GM12878 (cell line): ENCODE measurements at places on chromosomes 2 and 18. TPM values are rescaled to one million over a fixed set of nuclear protein-coding genes. Genes with fewer than 3 reads are reported as not detected.
A peak's percentile ranks its signal among the peaks of the same experiment; 100 is the strongest.

GRCh38 chr18:34834897-34835296 lies 124.8 kb downstream of the DTNA start:
- DNase-seq = no peak

GRCh38 chr2:74008761-74009395 lies 24.2 kb downstream of the TET3 start:
- DNase-seq = no peak

DNA sequence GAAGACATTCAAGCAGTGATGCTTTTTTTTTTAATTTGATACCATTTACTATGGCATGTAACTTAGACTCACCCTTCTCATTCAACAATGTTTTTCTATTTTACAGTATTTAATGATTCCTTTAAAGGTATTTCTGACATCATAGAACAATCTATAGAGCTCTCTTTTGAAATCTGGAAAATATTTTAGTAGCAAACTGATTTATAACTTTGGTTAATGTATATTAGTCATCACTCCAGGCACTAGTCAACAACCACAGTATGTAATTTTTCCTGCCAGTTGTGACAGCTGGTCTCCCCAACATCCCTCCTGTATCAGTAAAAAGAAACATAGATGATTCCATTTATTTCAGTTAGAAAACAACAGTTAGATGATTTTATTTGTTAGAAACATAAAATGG lies 122.9 kb downstream of the LCLAT1 start:
- no peak for DNase-seq

- no peak for DNase-seq
These were observed 20.4 kb upstream of the FSHR start for GRCh38 chr2:49174750-49175149.

- no peak for DNase-seq
These were observed 221.0 kb upstream of the EPAS1 start for GRCh38 chr2:46076251-46076650.

DNA sequence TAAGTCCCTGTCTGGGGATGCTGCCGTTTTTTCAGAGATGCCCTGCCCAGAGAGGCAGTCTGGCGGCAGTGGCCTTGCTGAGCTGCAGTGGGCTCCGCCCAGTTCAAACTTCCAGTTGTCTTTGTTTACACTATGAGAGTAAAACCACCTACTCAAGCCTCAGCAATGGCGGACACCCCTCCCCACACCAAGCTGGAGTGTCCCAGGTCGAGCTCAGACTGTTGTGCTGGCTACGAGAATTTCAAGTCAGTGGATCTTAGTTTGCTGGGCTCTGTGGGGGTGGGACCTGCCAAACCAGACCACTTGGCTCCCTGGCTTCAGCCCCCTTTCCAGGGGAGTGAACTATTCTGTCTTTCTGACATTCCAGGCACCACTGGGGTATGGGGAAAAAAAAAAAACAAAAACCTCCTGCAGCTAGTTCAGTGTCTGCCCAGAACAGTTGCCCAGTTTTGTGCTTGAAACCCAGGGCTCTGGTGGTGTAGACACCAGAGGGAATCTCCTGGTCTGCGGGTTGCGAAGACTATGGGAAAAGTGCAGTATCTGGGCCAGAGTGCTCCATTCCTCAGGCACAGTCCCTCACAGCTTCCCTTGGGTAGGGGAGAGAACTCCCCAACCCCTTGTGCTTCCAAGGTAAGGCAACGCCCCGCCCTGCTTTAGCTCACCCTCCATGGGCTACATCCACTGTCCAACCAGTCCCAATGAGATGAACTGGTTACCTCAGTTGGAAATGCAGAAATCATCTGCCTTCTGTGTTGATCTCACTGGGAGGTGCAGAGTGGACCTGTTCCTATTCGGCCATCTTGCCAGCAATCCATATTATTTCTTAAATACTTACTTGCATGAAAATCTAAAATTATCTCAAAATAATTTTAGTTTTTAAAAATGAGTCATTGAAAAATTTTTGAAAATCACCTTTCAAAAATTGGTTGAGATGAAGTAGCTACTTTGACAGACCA lies 338.0 kb downstream of the OSR1 start:
- no peak for DNase-seq

DNA sequence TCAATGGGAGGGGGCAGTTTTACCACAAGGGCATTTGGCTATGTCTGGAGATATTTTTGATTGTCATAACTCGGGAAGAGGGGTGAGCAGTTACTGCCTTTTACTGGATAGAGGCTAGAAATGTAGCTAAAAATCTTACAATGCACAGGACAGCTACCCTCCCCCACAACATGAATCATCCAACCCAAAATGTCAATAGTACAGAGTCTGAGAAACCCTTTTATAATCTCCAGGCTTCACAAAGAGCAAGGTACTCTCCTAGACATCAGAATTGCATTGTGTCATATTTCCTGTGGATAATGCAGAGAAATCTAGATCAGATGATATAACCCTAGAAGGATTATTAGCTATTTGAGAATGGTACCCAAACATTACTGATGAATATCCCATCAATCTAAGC lies 277.1 kb upstream of the NRP2 start:
- no peak for DNase-seq

- DNase-seq = no peak
These were observed 1273.6 kb upstream of the SLC39A10 start for GRCh38 chr2:194383401-194383800.

DNA sequence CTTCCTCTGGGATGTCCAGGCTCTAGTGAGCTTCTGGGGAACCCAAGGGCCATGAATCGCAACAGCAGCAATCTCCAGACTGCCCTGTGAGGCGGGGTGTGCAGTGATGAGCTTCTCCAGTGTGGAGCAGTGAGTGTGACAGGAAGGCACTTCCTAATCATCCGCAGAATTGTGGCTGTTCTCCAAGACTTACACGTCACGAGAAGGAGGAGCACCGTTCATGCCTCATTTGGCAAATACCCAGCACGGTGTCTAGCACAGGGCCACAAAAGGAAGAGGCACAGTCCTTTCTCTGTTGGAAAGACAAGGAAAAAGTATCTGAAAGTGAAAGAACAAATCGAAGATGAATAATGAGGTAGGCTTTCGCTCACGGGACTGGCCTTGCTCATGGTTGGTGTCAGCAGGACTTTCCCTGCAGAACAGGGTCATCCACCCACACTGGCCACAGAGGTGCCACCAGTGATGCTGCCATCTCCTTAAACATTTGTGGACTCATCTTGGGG lies 125.1 kb upstream of the HAAO start:
- DNase-seq = no peak

- DNase-seq = no peak
These were observed 95.8 kb upstream of the SMAD2 start for GRCh38 chr18:48026216-48026615.

DNA sequence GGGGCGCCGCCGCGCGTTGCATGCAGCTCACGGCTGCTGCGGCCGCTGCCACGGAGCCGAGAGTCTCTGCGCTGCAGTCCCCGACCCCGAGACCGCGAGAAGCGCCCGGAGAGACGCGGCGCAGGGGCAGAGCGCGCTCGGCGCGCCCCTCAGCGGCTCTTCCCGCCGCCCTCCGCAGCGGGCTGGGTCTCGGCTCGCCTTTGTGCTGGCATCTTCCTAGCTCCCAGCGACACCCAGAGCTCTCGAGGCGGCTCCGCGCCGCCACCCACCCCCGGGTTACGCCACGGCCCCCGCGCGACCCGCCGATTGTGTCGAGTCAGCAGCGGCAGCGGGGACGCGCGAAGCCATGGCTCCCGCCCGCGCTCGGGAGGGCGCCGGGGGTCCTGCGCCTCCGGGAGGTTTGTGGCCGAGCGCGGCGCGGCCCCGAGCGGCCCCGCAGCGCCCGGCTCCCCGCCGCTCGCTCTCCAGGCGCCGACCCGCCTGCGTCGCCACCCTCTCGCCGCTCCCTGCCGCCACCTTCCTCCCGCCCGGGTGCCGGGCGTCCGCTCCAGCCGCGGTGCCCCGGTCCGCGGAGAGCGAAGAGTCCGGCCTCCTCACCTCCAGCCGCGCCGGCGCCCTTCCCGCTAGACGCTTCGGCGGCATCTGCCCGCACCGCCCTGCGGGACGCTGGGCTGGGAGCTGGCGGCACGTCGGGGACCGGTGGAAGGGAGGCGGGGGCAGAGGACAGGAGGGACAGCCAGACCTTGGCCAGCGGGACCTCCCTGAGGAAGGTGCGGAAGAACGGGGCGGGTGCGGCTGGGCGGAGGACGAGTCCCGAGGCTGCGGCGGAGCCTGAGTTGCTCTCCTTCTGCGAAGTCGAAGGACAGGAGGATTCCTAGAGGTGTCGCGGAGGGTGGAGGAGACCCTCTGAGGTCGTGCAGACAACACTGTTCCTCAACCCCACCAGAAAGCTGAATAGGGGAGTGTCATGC lies 46.3 kb upstream of the CCDC150 start:
- no peak for DNase-seq

GRCh38 chr2:122105877-122106206 lies 350.4 kb downstream of the TSN start:
- no peak for DNase-seq

DNA sequence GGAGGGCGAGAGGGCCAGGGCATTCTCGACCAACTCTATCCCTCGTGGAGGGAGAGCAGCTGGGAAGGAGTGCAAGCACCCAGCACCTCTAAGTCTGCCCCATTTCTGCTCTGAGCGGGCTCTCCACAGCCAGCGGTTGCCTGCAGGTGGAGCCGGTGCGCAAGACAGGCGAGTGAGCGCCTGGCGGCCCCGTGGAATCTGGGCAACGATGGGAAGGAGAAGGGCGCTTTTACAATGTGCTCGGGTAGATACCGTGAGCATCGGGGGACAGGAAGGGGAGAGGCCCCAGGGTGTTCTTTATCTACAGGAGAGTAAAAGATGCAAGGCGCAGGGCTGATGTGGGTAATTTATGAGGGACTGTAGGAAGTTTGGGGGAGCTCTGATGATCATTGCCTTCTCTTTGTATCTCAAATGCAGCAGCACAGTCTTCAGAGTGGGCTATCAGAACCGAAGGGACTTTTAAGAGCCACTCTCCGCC lies 867 bp upstream of the TTL start:
- peak; percentile 26 for DNase-seq

GRCh38 chr2:213317929-213318328 lies 33.7 kb downstream of the SPAG16 start:
- DNase-seq = no peak

DNA sequence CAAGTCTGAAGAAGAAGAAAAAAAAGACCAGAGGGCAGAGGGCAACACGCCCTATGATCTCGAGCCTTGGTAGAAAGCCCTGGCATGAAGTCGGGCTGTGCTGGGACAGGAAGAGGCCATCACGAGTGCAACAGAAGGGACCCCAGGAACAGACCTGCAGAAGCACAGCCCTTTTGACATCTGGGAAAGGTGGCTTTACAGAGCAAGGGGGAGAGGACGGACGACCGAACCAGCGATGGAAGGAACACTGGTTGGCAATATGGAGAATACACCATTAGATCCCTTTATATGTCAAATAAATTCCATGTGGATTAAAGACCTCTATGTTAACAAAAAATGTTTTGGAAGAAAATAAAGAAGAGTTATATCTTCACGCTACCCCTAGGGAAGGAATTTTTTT lies 10.7 kb downstream of the KIF1A start:
- no peak for DNase-seq

DNA sequence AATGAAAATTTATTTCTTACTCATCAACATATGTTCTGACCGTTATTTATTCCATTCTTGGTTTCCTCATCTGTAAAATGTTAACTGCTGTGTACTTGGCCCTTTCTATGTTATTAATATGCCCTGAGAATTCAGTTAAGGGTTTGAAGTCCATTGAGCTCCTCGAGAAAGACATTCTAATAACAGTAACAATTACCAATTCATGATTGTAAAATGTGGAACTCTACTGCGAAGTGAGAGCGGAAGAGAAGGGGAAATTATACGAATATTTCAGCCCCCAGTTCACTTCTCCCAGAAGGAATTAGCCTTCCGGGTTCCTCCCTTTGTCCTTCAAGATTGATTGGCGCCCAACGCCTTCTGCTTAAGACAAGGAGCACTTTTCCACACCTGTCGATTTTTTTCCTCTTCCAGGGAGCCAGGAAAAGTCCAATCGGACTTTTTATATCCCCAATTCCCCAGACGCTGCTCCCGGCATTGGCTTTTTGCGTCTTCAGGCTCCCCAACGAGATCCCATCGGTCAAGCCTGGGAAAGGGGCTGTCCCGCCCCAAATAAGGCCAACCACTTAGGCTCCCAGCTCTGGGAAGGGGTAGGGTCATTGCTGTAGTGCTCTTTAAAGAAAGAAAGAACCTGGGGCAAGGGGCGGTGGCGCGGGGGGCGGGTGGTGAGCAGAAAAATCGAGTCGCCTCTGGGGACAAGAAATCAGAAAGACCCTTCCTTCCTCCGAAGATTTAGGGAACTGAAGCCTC lies 1.6 kb downstream of the DSC2 start:
- no peak for DNase-seq

- no peak for DNase-seq
These were observed 65.9 kb upstream of the AFF3 start for GRCh38 chr2:100208141-100208770.

DNA sequence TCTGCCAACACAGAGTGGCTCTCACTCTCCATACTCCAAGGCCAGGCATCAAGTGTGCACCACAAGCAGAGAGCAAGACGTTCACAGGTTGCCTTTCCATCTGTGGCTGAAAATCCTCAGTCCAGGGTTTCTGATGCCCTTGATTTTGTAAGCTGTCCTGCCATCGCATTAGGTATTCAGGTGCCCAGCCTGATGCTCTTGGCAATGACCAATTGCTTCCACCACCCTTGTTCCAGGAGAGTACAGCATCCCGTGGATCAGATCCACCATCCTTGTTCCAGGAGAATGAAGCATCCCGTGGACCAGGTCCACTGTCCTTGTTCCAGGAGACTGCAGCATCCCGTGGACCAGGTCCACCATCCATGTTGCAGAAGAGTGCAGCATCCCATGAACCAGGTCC lies 133.4 kb upstream of the GPC1 start:
- DNase-seq = no peak

GRCh38 chr2:240296476-240297255 lies 138.8 kb upstream of the GPC1 start:
- DNase-seq = no peak

DNA sequence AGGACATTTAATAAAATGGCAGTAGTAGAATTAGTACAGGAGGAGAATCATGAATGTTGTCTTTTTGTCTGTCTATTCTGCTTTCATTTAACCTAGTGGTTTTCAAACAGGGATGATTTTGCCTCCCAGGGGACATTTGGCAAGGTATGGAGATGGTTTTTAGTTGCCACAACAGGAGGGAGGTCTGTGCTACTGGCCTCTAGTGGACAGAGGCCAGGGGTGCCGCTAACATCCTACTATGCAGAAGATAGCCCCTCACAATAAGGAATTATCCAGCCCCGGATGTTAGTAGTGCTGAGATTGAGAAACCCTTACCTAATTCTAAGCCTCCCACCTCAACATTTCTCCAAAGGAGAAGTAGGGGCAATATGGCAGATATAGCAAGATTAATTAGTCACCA lies 18.3 kb downstream of the FASTKD2 start:
- no peak for DNase-seq

- DNase-seq = no peak
These were observed 26.3 kb downstream of the MBP start for GRCh38 chr18:77106331-77106730.

GRCh38 chr2:50143822-50144575 lies 887.9 kb downstream of the NRXN1 start:
- peak; percentile 24 for DNase-seq

GRCh38 chr2:196487417-196487816 lies 152.1 kb upstream of the CCDC150 start:
- DNase-seq = no peak

OR6B2 gene
- total RNA-seq = not detected in 2 replicates

PLGLB1 gene
- 1.2 and 2.2 TPM in 2 replicates for total RNA-seq

PCGF1 gene
- 25.8 and 27.4 TPM in 2 replicates for total RNA-seq

IL1RN gene
- total RNA-seq = not detected in 2 replicates

GRHL1 gene
- total RNA-seq = 0.19 and 0.28 TPM in 2 replicates

CTDSP1 gene
- 71.2 and 75.9 TPM in 2 replicates for total RNA-seq

FEZ2 gene
- 8.0 and 8.4 TPM in 2 replicates for total RNA-seq

FSHR gene
- total RNA-seq = not detected in 2 replicates

SCYGR4 gene
- not detected in 2 replicates for total RNA-seq

MPP4 gene
- total RNA-seq = 0.13 TPM in 1 of 2 replicates, not detected in the other

HTR2B gene
- total RNA-seq = 0.13 and 0.19 TPM in 2 replicates

COLEC12 gene
- 0.03 and 0.05 TPM in 2 replicates for total RNA-seq

PLGLB2 gene
- 0.53 TPM in 1 of 2 replicates, not detected in the other for total RNA-seq
